A172 (cell line): ENCODE measurements at places on chromosomes 13 and 19.

GRCh38 chr13:32969516-32969941, 46.7 kb upstream of the KL start:
- peak; percentile 6 for DNase-seq

DNA sequence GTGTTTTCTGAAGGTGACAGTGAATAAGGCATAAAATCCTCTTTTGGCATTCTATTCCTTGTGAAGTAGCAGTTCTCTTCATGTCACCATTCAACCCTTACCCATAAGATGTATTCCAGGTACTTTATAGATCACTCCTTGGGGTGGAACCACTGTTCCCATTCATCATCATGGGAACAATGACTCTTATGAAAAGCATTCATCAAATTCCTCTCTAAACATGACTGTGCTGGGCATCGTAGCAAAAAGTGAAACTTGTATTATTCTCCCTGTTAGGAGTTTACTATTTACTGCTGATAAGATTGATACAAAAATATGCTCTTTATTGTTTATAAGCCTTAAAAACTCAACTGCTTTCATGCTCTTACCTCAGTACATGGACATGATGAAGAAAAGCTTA, 793.4 kb downstream of the LIG4 start:
- DNase-seq: no peak

- DNase-seq: no peak
Measured at GRCh38 chr13:27562457-27562856, 57.9 kb downstream of the LNX2 start.

GRCh38 chr13:39930544-39931444, 275.3 kb downstream of the COG6 start:
- DNase-seq: no peak

DNA sequence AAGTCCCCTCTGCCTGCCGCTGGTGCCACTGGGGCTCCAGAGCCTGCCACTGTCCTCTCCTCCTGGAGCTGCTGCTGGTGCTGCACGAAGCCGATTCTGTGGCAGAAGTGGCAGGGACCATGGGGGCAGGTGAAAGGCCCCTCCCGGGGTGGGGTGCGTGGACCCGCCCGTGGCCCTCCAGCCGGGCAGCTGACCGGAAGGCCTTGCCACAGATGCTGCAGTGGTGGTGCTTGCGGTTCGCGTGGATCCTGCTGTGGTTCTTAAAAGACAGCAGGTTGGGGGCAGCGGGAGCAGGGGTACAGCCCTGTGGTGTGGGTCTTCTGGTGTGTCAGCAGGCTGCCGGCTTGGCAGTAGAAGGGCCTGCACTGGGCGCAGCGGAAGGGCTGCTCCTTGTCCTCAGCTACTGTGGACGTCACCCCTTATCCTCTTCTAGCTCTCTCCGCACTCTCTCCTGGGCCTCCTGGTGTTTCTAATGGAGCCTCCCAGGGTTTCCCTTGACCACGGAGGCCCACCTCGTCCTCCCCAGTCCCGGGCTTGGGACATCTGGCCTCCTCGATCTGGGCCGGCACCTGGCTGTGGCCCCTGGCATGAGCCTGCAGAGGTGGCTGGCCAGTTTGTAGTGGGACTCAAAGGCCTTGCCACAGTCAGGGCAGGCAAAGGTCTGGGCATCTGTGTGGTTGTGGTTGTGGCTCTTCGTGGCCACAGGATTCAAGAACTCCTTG, 380.4 kb downstream of the OLFM4 start:
- DNase-seq: no peak

DNA sequence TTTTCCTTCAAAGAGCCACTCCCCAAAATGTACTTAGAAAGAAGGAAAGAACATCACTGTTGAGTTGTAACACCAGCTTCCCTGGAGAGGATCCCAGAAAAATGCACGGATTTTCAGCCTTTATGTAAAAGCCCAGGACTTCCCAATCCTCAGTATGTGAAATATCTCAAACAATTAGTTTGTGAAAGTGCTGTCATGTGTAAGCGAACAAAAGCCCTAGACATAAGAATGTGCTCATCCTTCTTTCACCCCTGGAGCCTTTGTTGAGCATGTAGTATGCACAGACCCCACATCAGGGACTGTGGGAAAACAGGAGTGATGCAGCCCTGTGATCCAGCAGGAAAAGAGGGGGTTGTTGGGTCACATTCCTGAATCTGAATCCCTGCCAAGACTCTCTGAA, 441.4 kb upstream of the ZNF507 start:
- no peak for DNase-seq

GRCh38 chr19:56107626-56108351, 13.3 kb downstream of the ZNF787 start:
- DNase-seq: no peak

DNA sequence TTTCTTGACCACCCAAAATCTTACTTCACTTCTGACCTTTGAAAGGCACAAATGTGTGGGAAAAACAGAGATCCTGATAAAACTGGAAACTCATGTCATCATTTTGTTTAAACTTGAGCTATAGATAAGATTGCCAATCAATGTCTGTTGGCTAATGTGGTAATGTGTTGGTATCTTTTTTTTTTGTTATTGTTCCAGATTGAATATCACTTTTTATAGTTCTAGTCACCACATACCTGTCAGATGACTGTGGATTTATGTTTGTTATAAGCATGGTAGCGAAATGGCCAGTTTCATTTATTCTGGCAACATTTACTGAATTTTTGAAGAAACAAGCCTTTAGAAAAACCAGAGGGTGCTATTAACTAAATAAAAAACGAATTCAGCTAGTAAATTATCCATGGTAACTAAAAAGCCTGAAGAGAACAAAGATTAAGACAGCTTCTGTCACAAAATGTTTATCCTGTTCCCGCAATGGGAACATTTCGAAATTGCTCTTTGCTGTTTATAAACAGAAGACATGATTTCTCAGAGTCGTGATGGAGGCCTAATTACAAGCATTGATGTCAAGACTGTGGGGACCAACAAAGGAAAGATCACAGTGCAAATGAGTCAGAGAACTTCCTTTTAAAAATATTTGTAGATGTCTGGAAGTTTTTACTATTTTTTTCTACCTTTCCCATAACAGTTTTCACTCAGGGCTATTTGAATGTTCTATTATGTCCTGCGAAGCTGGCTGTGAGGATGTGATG, 82.9 kb upstream of the POSTN start:
- DNase-seq: peak; percentile 26

DNA sequence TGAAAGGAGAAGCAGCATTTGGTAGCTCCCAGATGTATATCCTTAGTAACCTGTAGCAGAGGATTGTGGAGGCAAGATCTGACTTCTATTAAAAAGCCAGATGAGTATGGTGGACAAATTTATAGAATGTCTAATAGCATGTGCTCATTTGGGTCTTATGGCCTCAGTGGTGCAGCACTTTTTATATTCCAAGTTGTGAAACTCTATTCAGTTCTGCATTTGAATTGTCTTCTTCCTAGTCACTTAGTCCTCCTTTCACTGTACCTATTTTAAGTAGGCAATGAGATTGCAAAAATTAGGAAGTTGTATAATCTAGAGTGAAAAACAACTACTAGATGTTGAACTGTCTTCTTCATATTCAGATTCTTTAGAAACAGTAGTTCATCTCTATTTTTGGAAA, 412.5 kb upstream of the PCDH9 start:
- DNase-seq: no peak

DNA sequence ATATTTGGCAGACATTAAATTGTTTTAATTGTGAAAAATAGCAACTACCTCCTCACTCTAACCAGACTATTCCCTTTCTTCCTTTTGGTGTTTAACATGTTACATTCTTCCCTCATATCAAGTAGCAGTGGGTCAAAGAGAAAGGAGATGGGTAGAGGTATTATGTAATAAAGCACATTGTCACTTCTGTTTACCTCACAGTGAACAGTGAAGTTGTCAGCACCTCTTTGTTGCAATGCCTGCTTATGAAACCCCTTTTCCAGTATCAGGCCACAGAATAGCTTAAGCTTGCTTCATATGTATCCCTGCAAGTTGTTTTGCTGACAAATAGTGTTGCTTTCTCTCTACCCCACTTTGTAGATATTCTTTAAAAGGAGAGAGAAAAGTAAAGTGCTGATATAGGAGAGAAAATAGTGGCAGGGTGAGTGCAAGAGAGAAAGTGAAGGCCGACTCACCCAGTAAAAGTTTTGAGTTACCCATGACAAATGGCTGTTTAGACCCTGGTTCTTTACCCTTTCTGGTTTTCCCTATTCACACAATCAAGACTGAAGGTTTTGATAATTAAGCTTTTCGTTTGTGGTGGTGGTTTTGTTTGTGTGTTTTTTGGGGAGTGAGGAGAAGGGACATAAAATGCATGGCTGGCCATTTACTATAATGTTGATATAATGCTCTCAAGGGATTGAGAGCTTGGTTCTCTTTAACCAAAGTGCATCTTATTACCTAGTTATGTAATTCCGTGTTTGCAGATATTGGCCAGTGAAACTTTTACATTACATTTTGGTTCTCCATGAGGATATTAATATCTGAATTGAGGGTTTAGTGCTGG, 3.7 kb downstream of the ITM2B start:
- DNase-seq: no peak

DNA sequence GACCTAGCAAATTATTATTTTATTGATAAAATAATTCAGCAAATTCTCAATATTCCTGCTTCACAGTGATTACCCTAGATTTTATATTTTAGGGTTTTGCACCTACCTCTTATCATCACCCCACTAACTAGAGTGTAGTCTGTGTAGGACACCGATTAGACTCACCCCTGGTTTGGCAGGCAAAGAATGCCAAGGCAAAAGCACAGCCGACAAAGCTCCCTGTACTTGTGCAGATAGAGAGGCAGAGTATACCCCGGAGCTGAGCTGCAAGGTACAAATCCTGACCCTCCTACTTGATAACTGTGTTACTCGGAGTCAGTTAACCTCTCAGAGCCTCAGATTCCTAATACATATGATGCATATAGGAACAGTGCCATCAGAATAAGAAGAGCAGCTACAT, 225.7 kb downstream of the ENOX1 start:
- DNase-seq: no peak

DNA sequence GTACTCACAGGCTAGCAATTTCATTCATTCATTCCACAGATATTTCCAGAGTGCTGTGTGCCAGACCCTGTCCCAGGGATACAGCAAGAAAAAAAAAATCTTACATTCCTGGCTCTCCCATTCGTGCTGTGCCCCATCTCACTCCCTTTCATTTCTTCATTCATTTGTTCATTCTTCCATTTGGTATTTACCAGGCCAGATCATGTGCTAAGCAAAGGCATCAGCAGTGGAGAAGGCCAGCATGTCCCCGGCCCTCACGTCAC, 2.3 kb downstream of the MAP3K10 start:
- DNase-seq: no peak

GRCh38 chr19:48950159-48950558, 4.5 kb upstream of the BAX start:
- DNase-seq: no peak

- peak; percentile 35 for DNase-seq
Measured at GRCh38 chr13:23867027-23867491, 22.1 kb downstream of the MIPEP start.

GRCh38 chr13:95176611-95177259, 124.5 kb downstream of the ABCC4 start:
- no peak for DNase-seq

GRCh38 chr13:112783135-112783977, 93.5 kb downstream of the ATP11A start:
- peak; percentile 22 for DNase-seq

- DNase-seq: no peak
Measured at GRCh38 chr13:94343243-94343585, 136.3 kb downstream of the DCT start.

GRCh38 chr19:47095476-47096099, 18.0 kb downstream of the ZC3H4 start:
- DNase-seq: no peak

DNA sequence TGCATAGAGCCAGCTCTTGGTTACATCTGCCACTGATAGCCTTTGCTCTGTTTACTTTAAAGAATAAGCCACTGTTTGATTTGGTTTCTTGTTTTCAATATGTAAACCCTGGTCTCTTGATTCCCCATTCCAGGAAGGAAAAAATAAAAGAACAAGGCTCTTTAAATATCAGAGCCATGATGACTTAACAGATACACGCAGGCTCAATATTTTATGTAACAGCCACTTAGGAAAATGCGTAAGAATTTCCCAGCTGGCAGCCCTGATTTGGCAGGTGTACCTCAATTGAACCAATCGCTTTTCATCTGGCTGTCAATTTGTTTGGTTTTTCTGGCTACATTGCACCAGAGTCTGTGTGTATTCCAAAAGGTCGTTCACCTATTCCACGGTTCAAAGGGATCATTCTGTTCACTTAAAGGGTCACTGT, 65.6 kb downstream of the IRS2 start:
- DNase-seq: no peak

GRCh38 chr13:40273253-40274025, 393.0 kb downstream of the FOXO1 start:
- DNase-seq: no peak

GRCh38 chr19:48102870-48103751, 7.5 kb downstream of the PLA2G4C start:
- peak; percentile 21 for DNase-seq

DNA sequence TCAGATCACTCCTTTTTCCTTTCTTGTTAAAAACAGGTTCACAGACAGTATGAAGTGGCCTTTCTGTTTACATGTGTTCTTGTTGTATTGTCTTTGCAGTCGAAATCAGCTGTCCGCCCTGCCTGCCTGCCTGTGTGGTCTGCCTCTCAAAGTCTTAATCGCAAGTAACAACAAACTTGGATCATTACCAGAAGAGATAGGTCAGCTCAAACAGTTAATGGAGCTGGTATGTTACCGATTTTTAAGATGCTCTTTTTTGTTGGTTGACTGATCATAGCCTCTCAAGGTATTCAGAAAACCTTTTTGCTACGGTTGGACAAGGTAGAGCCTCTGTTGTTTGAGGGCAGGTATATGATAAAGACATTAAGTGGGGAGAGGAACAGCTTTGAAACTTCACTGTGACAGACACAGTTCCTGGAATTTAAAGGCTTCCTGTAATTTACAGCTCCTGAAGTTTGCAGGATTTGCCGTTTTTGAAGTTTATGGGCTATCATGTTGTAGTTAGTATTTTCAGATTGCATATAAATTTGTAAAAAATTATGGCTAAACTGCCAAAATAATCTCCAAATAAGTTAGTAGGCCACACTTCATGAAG, 116.1 kb downstream of the LRCH1 start:
- DNase-seq: no peak

GRCh38 chr13:94630858-94631257, 29.2 kb downstream of the GPR180 start:
- no peak for DNase-seq

GRCh38 chr13:106417467-106418110, 117.9 kb downstream of the EFNB2 start:
- DNase-seq: no peak

DNA sequence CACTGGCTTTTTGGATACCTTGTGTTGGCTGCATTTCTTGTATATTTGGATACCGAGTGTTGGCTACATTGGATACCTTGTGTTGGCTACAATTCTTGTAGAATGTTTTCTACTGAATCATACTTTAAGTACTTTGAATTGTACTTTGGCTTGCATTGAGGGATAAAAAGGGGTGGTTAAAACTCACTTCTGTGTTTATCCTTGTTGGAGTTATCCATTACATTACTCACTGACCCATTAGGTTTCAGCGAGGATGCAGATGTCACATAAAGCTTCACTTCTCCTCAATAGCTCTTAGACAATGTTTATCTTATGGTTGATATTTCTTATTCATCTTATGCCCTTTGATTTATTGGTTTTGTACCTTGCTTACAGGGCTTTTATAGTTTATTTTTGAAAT, 43.1 kb downstream of the PDS5B start:
- DNase-seq: no peak

GRCh38 chr19:6472713-6473112, 8.6 kb downstream of the CRB3 start:
- DNase-seq: no peak
